ENCODE measurements at places on chromosomes 11 and 22.

DNA sequence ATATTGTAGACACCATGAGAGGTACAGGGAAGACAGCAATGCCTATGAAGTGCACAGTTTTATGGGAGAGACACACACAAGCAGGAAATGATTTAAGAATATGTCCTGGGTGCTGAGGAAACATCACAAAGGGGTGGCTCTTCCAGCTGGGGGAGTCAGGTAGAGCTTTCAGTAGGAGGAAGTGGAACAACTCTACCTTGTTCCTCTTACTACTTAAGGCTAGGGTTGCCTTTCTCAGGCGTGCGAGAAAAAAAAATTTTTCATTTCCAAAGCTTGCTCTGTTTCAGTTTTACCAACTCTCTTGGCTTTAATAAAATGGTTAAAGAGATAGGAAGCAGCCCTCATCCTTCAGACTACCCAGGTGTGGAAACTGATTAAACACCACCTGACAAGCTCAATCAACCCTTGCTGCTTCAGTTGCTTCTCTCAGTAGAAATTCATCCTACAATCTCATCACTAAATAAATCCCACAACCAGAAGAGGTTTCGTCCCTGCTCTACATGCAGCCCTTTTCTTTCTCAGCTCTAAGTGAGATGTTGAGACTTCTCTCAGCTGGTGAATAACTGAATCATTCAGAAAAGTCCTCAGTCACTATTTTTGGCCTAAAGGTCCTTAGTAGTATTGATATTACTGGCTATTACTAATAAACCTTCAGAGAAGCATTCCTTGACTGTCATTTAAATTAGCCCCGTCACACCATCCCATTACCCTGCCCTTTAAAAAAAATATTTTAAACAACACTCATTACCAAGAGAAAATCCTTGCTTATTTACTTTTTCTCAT is 5.9 kb downstream of the ABTB2 start:
- DNase-seq: no peak

- DNase-seq: no peak
These were observed 1304.6 kb upstream of the TENM4 start for GRCh38 chr11:80745416-80745815.

GRCh38 chr11:131077340-131077739 is 161.1 kb upstream of the SNX19 start:
- no peak for DNase-seq

- no peak for DNase-seq
These were observed 160.0 kb downstream of the FCHSD2 start for GRCh38 chr11:72981971-72982685.

DNA sequence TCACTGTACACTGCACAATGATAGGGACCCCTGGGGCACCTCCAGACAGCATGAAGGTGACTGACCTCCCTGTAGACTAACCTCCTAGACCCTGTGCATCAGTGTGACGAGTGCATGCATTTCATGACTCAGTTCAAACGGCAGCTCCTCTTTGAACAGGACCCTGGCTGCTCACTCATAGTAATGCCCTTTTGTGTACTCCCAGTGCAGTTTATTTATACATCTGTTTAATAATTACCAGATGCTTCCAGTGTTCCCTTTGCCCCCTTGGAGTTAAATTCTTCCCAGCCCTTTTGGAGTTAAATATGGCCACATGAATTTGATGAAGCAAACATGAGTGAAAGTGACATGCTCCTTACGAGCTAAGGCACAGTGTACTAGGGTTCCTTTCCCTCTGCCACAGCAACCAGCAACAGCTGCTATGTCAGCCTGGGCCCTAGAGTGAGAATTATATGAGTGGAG is 72.4 kb downstream of the PANX1 start:
- no peak for DNase-seq

DNA sequence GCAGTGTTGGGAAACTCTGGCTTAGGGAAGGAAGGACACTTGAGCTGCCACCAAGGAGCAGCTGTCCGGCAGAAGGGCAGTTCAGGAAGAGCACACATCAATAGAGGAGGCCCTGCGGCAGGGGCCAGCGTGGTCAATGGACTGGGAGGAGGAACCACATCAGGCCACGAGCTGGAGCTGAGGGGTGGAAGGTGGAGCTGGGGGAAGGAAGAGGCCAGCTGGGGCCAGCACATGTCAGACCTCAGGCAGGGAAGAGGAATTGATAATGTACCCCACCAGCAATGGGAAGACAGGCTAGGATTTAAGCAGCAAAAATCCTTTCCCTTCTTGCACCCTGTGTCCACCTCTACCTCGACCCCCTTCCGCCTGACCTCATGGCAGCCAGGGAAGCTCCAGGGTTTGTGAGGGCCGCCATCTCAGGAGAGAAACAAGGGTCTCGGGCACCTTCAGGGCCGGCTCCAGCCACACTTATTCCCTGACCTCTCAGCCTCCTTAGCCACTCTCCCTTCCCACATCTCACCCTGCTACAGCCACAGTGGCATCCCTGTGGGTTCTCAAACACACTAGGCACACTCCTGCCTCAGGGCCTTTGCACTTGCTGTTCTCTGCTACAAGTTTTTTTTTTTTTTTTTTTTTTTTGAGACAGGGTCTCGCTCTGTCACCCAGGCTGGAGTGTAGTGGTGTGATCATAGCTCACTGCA is 157.8 kb upstream of the GRK3 start:
- no peak for DNase-seq

DNA sequence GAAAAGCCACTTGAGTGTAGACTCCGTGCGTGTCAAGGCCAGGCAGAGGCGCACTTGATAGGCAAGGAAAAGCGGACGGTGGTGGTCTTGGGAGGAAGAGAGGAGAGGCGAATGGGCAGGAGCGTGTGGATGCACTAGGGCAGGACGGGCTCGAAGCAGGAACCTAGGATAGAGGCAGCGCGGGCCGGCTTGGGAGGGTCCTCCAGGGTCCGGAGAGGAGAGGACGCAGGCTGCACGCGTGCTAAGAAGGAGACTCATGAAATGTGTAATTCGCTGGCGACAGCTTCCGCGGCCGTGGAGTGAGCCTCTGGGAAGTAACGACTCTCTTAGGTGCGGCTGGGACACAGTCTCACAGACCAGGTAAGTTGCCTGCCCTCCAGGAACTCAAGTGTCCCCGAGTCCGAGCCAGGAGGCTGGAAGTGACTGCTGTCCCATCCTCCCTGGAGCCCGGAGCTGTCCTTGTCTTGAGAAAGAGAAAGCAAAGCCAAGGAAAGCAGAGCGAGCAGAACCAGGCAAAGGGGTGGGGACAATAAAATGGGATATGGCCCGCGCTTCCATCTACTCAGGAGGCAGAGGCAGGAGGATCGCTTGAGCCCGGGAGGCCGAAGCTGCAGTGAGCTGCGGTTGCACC is 874 bp upstream of the IL17RA start:
- no peak for DNase-seq

DNA sequence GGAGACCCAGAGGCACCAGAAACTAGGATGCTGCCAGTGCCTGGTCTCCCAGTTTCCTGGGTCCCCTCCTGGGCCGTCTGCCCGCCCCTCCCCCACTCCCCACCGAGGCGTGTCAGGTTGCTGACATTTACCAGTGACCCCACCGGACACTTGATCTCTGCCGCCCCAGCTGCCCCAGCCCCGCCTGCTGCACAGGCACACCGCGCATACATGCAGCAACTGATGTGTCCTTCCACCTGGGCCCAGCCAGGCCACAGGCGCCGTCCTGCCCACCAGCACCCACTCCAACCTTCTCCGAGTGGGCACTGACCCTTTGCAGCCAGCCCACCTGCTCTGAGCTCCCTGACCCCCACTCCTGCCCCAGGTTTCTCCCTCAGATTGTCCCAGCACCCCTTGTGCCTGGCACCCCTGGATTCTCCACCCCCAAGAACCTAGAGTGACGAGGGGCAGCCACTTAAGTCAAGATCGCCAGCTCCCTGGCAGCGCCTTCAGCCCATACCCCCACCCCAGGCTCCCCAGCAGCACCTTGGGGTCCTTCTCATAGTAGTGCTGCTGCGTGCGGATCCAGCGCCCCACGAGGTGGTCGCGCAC is 548 bp downstream of the PYGM start:
- DNase-seq: no peak

DNA sequence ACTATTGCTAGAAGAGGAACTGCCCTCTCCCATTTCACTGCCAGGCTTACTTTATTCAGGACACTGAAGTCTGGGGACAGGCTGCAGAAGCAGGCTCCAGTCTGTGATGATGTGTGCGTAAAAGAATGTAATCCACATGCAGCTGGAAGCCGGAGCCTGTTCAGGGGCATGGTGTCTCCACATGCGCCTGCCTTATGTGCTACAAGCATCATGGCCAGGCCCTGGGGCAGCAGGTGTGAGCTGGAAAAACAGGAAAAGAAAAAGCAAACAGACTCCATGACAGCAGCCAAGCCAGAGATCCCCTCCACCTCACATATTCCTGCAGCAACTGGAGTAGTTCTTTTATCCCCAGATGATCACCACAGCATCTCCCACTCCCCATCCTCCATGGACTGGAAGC is 33.4 kb downstream of the ARFGAP2 start:
- no peak for DNase-seq

- DNase-seq: no peak
These were observed 11.3 kb upstream of the NNMT start for GRCh38 chr11:114284914-114285313.

DNA sequence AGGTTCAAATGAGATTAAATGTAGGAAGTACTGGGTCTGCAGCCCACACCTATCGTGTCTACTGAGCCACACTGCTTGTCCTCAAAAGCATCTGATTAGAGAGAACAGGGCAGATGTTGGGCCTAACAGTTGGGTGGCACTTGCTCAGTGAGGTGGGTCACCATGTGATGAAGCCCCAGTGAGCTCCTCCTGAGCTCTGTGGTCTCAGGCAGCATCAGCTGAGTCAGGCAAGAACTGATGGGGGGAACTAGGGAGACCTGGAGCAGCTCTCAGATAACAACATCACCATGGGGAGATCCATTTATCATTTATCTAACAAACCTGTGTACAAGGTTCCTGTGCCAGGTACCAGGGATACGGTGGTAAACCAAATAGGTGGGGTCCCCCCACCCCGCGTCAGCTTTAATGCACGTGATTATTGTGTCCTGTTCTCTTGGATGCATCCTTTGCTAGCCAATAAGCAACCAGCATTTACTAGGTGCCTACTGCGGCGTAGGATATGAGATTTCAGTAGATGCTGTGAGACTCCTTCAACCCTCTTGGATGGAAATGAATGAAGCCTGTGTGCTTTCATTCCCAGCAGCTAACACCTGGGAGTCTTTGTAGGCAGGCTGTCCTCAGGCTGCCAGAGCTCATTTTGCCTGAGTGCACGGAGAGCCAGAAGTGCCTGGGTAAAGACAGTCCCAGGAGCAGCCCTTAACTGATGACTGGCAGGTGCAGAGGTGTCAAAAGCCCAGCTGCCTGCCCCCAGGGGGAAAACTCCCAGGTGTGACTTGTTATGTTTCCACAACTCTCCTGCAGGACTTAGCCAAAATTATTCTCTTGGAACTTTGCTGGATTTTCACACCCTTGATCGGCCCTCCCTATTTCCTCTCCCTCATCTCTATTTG is 73.6 kb upstream of the NARS2 start:
- DNase-seq: no peak

DNA sequence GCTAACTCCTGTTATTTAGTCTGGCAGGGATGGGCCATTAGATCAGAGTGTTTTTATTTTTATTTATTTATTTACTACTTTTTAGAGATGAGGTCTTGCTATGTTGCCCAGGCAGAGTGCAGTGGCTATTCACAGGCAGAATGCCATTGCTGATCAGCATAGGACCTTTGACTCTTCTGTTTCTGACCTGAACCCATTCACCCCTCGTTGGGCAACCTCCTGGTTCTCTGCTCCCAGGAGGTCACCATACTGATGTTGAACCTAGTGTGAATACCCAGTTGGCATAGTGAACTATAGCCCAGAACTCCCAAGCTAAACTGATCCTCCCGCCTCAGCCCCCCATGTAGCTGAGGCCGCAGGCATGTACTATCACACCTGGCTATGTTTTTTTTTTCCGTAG is 16.5 kb upstream of the CECR2 start:
- no peak for DNase-seq

DNA sequence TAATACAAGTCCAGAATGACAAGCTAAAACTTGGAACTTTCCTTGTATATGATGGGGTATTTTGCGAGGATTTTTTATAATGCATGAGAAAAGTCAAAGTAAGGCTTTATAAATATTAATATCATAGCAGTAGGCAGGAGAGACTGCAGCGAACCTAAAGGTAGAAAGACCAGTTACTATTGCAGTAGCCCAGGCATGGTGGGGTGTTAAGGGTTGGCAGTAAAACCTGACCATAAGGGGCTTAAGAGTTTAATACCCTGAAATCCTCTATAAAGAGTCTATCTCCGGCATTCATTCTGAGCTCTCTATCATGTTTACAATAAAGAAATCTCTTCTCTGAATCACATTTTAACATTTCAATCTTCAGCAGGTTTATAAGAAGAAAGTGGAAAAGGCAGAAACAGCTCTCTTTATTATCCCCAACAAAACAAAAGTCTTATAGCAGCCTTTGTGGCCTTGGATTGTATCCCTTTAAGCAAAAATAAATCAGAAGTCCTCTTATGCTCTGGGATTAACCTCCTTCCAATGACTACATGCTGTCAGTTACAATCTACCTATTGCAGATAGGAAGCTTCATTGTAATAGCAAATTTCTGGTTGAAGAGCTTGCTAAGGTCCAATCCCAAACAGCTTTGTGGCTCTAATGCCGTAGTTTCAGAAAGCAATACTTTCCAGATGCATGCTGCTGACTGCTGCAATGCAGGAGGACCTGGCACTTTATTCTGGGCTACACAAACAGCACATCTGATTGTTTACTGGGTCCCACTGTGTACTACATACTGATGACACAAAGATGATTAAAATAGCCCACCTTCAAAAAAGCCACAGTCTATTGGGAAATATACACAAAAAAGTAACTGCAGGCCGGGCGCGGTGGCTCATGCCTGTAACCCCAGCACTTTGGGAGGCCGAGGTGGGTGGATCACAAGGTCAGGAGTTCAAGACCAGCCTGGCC is 45.8 kb downstream of the SIK3 start:
- no peak for DNase-seq
